ENCODE measurements at places on chromosomes 2 and 18. TPM values are rescaled to one million over a fixed set of nuclear protein-coding genes. Genes with fewer than 3 reads are reported as not detected.

Gene CNGA3
- total RNA-seq, result not detected

Gene UBXN4
- 85.0 TPM for total RNA-seq

Gene CD8A
- 433 TPM for total RNA-seq

Gene LAMA1
- total RNA-seq, result not detected

Gene TNFRSF11A
- 1.6 TPM for total RNA-seq

Gene HOXD11
- not detected for total RNA-seq

Gene MYCN
- total RNA-seq, result not detected

Gene UPP2
- total RNA-seq, result not detected

Gene PARD3B
- 0.23 TPM for total RNA-seq

Gene FBXO36
- total RNA-seq, result 0.82 TPM

Gene WDSUB1
- total RNA-seq, result 5.8 TPM

Gene ASB18
- not detected for total RNA-seq

Gene INHA
- total RNA-seq, result not detected

Gene IL1RL1
- 0.48 TPM for total RNA-seq

Gene ZEB2
- total RNA-seq, result 35.0 TPM

Gene SLC11A1
- total RNA-seq, result 0.15 TPM

Gene ITGB6
- not detected for total RNA-seq

Gene CDH7
- not detected for total RNA-seq

Gene OR6B2
- total RNA-seq, result not detected

Gene SCG2
- total RNA-seq, result not detected

Gene ABCG8
- not detected for total RNA-seq

Gene GLI2
- total RNA-seq, result not detected

Gene CLEC4F
- not detected for total RNA-seq
